ENCODE measurements at places on chromosomes 13 and 19. TPM values are rescaled to one million over a fixed set of nuclear protein-coding genes. Genes with fewer than 3 reads are reported as not detected.
A peak's percentile ranks its signal among the peaks of the same experiment; 100 is the strongest.

GDF15 gene
- total RNA-seq: 41.8 TPM

CADM4 gene
- total RNA-seq: 5.9 TPM

ZNF473 gene
- 4.5 TPM for total RNA-seq

NOTCH3 gene
- 29.4 TPM for total RNA-seq

DNA sequence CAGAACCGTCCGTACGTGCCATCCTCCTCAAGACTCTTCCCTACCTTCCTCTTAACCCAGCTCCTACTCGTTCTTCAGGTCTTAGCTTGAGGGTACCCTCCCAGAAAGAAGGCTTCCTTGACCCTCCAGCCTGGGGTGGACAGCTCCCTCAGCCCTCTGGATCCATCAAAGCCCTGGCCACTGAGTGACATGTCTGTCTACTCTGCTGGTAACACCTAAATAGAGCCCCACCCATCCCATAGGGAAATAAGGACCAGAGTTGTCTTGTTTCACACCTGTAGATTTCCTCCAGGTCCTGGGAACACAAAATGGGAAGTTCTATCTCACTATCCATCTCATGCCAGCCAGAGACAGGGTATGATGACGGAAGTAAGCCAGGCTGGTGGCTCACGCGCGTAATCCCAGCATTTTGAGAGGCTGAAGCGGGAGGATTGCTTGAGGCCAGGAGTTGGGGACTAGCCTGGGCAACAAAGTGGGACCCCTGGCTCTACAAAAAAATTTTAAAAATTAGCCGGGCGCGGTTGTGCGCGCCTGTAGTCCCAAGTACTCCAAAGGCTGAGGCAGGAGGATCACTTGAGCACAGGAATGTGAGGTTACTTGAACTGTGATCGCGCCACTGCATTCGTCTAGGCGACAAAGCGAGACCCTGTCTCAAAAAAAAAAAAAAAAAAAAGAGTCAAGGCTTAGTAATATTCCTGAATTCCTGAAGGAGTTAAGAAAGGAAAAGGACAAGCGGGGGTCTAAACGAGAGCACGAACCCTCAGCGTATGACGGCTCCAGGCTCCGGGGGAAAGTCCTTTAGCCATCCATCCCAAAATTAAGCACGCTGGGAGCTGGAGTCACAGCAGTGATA lies 566 bp upstream of the CCDC97 start:
- DNase-seq: no peak

PSPN gene
- total RNA-seq: 0.79 TPM

DNA sequence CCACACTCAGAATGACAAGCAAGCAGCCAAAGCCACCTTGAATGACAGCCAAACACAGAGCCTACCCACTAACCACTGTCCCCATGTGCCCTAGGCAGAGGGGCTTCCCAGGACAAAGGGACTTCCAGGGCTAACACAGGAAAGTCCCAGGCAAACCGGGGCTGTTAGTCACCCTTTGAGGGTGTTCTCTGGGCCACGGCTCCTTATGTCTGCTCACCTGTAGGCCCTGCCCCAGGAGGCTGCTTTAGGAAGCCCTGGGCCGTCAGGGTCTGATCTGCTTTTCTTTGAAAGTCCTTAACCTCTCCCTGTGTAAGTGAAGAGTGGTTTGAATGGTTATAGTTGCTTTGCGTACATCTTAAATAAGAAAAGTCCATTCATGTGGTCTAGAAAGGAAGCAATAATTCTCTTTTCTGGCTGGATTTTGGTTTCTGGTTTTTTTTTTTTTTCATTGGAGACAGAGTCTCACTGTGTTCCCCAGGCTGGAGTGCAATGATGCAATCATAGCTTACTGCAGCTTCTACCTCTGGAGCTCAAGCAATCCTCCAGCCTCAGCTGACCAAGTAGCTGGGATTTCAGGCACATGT lies 161.4 kb downstream of the EFNB2 start:
- DNase-seq: no peak

DNA sequence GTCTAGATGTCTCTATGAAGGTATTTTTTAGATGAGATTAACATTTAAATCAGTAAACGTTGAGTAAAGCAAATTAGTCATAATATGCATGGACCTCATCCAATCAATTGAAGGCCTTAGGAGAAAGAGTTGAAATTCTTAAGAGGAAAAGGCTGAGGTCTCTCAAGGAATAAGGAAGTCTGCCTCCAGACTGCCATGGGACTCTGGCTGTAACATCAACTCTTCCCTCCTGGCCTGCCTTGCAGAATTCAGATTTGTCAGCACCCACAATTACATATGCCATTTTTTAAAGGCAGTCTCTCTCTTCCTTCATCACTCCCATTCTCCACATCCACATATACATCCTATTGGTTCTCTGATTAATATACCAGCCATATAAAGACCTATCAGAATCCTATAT lies 28.8 kb upstream of the INTS6 start:
- DNase-seq: no peak

DNA sequence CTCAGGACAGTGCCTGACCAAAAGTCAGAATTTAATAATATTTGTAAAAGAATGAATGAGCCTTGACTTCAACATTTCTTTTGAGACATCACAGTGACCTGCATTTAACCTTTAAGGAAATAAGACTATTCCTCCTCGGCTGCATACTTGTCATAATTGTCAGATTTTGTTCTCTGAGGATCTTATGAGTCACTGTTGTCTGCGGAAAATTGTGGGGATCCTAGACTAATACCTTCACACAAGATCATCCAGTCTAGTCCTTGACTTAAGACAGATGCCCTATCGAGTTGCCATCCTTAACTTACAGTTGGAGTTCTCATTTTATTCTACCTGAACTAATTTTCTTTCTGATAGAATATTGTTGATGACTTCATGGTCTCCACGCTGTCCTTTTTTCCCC lies 198.4 kb downstream of the DLEU7 start:
- DNase-seq: no peak

DNA sequence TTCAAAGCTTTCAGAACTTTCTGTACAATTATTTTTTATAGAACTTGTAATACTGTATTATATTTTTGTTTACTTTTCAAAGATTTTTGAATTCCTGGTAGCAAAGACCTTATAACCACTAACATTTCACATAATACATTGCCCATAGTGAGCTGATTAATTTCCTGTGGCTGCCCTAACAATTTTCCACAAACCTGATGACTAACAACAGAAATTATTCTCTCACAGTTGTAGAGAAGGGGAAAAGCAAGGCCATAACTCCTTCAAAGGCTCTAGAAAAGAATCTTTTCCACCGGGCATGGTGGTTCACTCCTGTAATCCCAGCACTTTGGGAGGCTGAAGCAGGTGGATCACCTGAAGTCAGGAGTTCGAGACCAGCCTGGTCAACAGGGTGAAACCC lies 19.1 kb downstream of the KLF12 start:
- no peak for DNase-seq

DNA sequence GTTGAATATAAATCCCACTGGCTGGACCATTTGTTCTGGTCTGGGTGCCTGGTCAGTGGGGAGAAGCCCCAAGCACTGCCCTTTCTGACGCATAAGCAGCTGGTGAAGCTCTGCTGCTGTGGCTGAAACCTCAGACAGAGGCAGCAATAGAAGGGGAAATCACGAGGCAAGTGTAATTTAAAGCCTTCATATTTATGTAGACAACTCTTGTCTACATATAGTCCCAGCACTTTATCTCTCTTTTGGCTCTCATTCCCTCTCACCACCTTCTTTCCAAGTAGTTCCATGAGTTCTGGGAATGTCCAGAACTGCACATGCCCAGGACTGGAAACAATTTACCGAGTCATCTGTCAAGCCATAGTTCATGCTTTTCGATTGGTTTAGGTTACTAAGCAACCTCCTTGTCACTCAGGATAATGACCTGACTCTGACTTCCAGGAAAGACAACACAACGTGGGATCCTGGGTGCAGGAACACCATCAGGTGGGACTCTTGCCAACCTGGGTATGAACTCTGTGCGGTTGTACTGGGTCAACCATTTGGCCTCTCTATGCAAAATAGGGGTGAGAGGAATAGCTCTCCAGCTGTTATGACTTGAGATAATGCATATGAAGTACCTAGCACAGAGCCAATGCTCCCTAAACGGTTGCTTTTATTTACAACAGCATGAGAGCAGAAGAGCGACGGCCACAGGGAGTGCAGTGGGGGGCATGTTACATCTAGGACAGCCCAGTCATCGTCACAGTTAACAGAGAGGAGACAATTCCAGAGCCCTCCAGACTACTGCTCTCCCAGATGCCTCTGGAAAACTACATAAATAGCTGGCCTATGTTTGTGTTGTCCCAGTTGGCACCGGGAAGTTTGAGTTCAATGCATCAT lies 321.9 kb downstream of the FOXO1 start:
- no peak for DNase-seq

- peak; percentile 84 for DNase-seq
Observed at GRCh38 chr19:33819880-33820781, 23.5 kb downstream of the KCTD15 start.

GRCh38 chr13:85806553-85807175 lies 7.4 kb upstream of the SLITRK6 start:
- DNase-seq: no peak

GRCh38 chr13:98504029-98504351 lies 72.9 kb downstream of the STK24 start:
- DNase-seq: no peak

GRCh38 chr13:44879452-44880058 lies 109.7 kb downstream of the NUFIP1 start:
- DNase-seq: peak; percentile 56

DNA sequence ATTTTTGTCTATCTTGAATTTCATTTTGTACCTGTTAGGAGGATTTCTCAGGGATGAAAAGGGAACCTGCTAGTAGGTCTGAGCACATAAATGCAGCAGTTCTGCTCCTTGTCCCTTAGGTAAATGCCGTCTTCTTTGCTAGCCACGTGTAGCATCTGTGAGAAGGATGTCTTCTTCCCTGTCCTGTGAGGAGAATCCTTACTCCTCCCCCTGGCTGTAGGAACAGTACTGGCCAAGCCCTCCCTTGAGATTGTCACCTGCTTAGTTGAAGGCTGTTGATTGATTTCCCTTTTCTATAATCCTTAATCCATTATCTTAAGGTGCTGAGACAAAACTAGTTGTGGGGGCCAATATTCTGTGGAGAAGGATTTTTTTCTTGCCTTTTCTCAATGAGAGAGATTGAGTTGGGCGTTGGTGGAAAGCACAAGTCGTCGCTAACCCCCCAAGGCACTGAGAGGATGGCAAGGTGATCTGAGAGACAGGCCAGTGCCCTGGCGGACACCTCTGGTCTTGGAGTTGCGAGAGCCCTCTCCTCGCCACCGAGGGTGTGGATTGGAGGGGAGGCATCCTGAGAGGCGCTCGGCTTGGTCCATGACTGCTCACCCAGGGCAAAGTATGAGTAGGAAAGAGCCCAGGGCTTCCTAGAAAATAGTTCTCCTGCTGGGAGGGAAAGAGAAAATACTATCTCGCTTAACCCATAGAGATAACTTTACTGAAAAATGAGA lies 216.7 kb downstream of the ATP8A2 start:
- no peak for DNase-seq

DNA sequence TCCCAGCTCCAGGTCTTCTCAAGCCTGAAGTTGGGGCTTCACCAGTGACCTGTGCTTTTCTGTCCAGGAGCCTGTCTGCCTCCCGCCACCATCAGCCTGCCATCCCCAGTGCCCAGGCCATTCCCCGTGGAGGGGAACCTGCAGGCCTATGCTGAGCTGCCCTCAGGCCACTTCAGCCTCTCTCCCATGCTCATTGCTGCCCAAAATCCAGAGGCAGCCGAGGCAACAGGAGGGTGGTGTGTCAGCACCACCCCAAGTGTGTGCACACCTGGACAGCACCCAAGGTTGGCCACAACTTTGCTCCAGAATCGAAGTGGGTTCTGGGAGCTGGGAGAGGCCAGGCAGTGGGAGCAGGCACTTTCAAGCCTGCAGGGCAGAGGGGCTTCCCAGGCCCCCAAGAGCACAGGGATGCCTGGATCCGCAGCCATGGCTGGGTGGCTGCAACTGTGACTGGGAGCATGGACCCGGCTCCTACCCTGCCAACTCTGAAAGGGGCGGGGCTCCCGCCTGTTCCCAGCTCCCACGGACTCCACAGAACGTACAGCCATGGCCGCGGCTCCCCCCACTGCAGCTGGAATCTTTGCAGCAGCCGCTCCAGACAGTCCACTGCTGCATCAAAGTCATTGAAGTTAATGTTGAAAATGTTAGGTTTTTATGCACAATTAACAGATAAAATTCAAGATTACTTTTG lies 1747.0 kb downstream of the OLFM4 start:
- DNase-seq: no peak

- DNase-seq: no peak
Observed at GRCh38 chr13:98173431-98174152, 3.5 kb downstream of the RNF113B start.

DNA sequence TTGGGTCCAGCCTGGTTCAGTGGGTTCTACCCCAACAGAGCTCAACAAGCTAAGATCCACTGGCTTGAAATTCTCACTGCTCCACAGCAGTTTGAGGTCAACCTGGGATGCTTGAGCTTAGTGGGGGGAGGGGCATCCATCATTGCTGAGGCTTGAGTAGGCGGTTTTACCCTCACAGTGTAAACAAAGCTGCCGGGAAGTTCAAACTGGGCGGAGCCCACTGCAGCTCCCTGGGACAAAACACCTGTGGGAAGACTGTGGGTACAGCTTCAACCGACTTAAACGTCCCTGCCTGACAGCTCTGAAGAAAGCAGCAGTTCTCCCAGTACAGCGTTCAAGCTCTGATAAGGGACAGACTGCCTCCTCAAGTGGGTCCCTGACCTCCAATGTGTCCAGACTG lies 1161.9 kb downstream of the UQCRFS1 start:
- peak; percentile 23 for DNase-seq

GRCh38 chr19:40221858-40222619 lies 3.9 kb upstream of the TTC9B start:
- peak; percentile 65 for DNase-seq

GRCh38 chr19:42412227-42412626 lies 15.0 kb downstream of the LIPE start:
- DNase-seq: no peak

DNA sequence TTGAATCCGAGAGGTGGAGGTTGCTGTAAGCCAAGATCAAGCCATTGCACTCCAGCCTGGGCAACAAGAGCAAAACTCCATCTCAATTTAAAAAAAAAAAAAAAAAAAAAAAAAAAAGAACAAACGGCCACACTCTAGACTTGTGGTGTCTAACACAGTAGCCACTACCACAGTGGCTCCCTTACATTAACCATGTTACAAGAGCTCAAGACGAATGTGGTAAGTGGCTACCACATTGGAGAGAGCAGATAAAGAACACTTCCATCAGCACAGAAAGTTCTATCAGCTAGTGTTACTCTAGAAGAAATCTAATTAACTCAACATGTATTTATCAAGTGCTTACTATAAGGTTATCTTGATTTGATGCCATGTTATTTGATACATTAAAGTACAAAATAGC lies 11.5 kb downstream of the XPO4 start:
- no peak for DNase-seq

ZNF460 gene
- total RNA-seq: 30.5 TPM

DNA sequence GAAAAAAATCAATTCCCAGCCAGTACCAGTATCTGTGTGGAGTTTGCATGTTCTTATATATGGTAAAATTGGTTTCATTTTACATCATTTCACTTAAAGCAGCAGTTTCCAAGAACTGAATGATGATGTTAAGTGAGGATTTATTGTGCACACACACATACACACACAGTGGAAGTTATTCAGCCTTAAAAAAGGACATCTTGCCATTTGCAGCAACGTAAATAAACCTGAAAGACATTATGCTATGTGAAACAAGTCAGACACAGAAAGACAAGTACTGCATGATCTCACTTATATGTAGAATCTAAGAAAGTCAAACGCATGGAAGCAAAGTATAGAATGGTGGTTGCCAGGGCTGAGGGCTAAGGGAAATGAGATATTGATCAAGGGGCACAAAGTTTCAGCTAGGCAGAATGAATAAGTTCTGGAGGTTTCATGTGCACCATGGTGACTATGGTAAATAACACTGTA lies 5.3 kb downstream of the SIGLECL1 start:
- no peak for DNase-seq
